RPMI8226 (cell line): ENCODE measurements at places on chromosomes 2 and 18.
A peak's percentile ranks its signal among the peaks of the same experiment; 100 is the strongest.

- peak; percentile 52 for DNase-seq
Observed at GRCh38 chr2:71530641-71531332, 77.4 kb downstream of the DYSF start.

DNA sequence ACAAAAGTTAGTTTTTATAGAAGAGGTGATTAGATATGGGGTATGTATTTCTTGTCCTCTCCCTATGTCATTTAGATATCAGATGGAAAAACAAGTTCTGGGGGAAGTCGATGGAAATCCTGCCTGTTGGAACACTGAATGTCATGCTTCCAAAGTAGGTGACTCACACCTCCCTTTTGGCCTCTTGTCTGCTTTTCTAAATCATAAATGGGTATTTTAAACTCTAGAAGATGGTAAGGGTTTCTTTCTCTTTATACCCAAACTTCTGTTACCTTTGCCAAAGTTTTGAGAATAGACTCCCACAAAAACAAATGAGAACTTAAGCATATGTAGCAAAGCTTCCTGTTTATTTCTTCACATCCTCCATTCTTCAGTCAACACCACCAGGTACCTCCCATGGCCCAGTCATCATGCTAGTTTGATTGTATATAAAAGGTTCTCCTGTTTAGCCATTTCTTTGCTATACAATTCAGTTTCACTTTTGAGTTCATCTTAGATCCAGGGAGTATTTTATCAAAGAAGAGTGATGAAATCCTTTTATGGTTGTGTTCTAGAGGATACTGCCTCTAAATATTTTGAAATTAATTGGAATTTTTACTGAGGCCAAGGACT is 63.9 kb downstream of the PRKRA start:
- DNase-seq: no peak

DNA sequence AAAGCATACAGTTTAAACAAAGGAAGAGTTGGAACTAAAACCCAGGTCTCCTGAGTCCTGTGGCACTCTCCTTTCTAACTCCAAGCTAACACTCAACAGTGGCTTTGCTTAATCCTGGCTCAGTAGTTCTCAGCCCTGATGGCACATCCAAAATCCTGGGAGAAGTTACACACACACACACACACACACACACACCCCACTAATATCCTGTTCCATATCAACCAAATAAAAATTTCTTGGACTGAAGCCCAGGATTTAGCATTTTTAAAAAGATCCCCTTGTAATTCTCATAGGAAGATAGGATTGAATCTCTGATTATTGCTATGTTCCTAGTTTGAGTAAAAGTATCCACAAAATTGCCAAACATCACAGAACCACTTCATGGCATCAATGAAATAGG is 136.1 kb upstream of the RIOK3 start:
- DNase-seq: no peak

GRCh38 chr2:156199588-156199987 is 132.9 kb downstream of the NR4A2 start:
- no peak for DNase-seq

GRCh38 chr2:174395284-174395968 is at the start of gene SCRN3:
TSS of gene SCRN3 (plus strand) at chr2:174395730. CDS start at chr2:174398284, 2,554 bp downstream.
- peak; percentile 91 for DNase-seq

- no peak for DNase-seq
Observed at GRCh38 chr2:121173112-121173511, 111.9 kb downstream of the TFCP2L1 start.

GRCh38 chr18:37393945-37394609 is 171.5 kb downstream of the CELF4 start:
- peak; percentile 54 for DNase-seq

DNA sequence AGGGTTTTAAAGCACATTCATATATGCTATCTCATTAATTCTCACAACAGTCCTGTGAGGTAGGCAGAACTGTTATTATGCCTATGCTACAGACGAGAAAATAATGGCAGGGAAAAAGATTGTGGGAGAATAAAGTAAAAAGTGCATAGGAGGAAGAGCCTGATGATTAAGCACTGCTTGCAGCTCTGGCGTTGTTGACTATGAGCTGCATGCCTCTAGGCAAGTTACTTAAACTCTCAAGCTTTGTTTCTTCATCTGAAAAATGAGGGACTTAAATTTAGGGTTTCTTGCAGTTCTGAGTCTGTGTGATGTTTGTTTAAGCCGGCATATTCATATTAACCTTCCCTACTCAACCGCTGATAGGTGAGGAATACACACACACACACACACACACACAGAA is 51.6 kb upstream of the RAPH1 start:
- DNase-seq: no peak

DNA sequence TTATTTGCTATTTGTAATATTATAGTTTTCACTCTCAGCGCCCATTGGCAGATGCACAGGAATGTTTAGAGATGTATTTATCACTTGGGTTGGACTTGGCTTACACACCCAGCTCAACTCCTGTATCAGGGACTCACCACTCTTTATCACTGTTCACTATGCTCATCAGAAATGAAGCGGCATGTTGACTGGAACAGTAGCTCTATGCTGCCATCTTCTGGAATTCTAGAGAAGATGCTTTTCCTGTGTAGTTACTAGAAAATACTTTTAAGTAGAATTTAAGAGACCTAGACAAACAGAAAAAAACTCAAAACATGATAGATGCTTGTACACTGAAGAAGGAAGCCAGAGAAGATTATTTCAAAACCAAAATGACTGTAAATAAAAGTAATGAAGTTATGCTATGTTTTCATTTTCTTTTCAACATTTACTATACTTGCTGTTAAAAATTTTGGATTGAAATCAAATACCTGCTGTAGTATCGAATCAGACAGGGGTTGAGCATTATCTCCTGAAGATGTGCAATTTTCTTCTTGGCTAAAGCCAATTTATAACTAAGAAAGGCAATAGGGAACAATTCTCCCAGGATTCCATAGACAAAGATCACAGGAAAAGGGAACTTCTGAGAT is 47.4 kb upstream of the NXPH2 start:
- peak; percentile 50 for DNase-seq

DNA sequence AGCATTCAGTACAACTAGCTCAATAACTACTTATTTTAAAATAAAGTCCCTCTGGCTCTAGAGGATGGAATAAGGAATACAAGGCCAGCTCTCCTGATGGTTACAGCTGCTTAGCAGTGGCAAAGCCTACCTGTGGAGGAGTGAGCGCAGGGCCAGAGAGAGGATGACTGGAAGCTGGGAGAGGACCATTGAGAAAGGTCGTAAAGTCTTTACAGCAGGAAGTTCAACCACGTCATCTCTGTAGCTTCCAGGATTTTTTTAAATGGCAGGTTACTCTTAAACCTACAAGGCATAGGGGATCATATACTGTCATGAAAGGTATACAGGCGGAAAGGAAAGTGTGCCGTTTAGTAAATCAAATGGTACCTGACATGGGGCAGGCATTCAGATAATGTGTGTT is 26.3 kb downstream of the ANXA4 start:
- DNase-seq: no peak

- no peak for DNase-seq
Observed at GRCh38 chr18:28946471-28946870, 769.5 kb upstream of the CDH2 start.

DNA sequence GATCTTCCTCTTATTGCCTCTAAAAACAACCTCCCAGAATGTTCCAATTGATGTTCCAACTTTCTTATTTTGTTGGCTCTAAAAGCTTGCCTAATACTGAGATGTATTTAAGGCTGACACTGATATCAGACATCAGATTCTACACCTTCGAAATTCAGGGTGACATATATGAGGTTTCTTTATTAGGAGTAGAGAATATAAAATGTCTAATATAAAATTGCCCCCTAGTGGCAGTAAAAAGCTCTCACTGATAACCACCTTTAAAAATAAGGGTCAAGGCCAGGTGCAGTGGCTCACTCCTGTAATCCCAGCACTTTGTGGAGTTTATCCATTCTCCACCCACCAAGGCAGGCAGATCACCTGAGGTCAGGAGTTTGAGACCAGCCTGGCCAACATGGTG is 789.7 kb upstream of the SLC39A10 start:
- DNase-seq: peak; percentile 32

DNA sequence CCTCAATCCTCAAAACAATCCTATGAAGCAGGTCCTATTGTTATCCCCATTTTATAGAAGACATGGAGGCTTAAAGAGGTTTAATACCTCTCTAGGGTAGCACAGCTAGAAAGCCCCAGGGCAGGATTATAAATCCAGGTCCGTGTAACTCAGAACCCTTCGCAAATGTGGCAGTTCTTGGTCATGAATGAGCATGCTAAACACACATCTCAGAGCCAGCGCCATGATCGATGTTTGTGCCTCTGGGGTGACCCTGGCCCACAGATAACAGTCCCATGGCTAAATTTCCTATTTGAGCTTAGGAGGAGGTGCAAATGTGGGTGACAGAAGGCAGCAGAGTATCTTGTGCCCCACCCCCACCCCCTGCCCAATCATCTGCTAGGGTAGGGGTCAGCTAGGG is 17.5 kb downstream of the DNMT3A start:
- no peak for DNase-seq

GRCh38 chr2:153197402-153198386 is 280.9 kb downstream of the RPRM start:
- DNase-seq: no peak

- DNase-seq: no peak
Observed at GRCh38 chr2:233413559-233414272, 59.4 kb downstream of the DGKD start.

DNA sequence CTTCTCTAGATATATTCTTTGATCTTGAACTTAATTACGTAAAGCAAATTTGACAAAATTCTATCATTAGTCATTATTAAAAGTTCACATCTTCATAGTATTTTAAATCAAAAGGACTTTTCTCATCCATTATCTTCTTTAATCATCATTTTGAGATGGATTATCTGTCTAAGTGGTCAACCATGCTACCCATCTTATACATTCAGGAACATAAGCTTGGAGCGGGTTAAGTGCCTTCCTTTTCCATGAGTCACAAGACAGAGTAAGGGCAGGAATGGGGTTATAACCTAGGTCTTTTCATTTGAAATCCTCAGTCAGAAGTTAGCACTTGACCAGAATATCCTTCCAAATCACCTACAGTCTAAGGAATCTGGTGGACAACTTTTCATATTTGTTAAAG is 297.1 kb downstream of the TCF4 start:
- no peak for DNase-seq

DNA sequence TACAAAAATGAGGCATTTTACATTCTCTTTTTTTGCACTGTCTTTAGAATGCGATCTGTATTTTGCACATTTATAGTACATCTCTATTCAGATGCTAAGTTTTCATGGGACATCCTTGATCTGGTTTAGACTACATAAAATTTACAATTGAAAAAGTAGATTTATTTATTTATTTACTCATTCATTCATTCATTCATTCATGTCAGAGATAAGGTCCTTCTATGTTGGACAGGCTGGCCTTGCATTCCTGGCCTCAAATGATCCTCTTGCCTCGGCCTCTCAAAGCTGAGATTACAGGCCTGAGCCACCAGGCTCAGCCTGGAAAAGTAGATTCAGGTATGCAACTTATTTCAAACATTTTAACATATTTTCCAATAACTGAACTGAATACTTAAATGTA is 16.0 kb upstream of the DCTN1 start:
- no peak for DNase-seq

- DNase-seq: no peak
Observed at GRCh38 chr18:7901657-7902056, 334.5 kb downstream of the PTPRM start.

DNA sequence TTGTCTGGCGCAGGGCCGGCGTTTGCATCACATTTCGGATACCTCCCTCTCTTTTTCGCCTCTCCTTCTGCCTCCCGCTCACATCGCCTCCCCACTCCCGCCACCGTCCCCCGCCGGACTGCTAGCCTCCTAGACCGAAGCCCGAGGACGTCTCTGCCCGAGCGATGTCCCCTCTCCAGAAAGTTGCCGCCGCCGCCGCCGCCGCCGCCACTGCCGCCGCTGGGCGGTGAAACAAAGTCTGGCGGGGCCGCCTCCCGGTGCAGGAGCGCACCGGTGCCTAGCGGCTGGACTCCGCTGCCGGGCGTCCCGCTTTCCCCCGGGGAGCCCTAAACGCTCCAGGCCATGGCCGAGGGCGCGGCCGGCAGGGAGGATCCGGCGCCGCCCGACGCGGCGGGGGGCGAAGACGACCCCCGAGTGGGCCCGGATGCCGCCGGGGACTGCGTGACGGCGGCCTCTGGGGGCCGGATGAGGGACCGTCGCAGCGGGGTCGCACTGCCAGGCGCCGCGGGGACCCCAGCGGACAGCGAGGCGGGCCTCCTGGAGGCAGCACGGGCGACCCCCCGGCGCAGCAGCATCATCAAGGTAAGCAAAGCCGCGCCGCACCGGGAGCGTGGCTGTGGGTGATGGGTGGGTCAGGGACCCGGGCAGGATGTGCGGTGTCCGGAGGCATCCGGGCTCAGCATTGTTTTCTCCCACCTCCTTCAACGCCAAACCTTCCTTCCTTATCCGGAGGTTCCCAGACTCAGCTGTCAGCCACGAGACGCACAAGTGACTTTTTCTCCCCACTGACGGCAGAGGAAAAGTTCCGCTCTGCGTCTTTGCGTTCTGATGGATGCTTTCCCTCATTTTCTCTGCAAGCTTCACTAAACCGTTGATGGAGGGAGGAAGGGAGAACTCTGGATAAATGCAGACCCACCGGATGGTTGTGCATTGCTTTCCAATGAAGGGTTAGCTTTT is 643 bp downstream of the PLCL1 start:
- peak; percentile 56 for DNase-seq

GRCh38 chr18:37085362-37085761 is 256.4 kb downstream of the KIAA1328 start:
- DNase-seq: no peak

GRCh38 chr2:143442193-143442592 is 313.0 kb downstream of the ARHGAP15 start:
- DNase-seq: no peak

- no peak for DNase-seq
Observed at GRCh38 chr2:56049233-56049845, 125.8 kb upstream of the EFEMP1 start.

- DNase-seq: no peak
Observed at GRCh38 chr2:182163878-182164277, 178.2 kb downstream of the PPP1R1C start.

DNA sequence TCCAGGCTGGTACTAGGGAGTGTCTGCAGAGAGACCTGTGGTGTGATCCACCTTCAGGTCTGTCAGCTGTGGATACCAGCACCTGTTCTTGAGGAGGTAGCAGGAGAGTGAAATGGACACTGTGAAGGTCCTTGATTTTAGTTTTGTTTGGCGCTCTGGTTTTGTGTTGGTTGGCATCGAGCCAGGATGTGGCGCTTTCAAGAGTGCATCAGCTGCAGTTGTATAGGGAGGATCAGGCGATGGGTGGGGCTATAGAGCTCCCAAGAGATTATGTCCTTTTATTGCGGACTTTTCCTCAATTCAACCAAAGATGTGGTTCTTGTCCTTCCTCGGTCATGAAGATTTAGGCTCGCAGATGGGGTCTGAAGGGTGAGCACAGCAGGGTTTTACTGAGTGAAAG is 37.5 kb downstream of the SLC39A10 start:
- DNase-seq: no peak
